LHCN-M2 (cell line): ENCODE measurements at places on chromosomes 4 and X.
A peak's percentile ranks its signal among the peaks of the same experiment; 100 is the strongest.

- DNase-seq = no peak
Measured at GRCh38 chrX:567891-568290, 62.7 kb upstream of the SHOX start.

- DNase-seq = no peak
Measured at GRCh38 chr4:98602270-98602669, 56.1 kb downstream of the TSPAN5 start.

- peak; percentile 65 for DNase-seq
Measured at GRCh38 chr4:73208376-73208775, 50.2 kb downstream of the ANKRD17 start.

DNA sequence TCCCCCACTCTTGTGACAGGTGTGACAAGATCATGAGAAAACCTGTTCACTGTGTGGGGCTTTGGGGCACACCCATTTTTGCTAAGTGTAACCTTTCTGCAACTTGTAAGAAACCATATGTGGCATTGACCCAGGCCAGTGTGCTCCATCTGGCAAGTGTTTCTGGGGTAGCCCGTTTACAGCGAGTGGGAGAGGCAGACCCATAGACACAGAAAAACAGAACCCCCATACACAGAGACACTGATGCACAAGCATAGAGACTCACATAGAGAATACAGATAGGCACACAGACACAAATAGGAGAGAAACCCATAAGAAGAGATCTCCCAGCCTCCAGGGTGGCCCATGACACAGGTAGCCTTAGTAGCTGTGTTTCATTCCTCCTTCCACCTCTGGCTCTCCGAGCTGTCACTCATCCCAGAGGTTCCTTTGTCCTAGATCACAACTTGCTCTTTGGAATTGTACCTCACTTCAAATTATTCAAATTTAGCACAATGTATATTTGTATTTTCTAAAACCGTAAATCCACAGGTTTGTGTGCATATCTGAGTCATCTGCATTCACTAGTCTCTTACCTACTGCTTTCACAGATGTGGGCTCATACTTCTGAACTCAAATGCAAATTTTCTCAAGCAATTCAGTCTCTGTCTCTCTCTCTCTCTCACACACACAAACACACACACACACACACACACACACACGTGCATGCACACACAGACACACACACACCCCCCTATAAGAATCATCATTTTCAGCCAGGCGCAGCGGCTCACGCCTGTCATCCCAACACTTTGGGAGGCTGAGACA is 114.4 kb downstream of the SH3KBP1 start:
- DNase-seq = no peak

DNA sequence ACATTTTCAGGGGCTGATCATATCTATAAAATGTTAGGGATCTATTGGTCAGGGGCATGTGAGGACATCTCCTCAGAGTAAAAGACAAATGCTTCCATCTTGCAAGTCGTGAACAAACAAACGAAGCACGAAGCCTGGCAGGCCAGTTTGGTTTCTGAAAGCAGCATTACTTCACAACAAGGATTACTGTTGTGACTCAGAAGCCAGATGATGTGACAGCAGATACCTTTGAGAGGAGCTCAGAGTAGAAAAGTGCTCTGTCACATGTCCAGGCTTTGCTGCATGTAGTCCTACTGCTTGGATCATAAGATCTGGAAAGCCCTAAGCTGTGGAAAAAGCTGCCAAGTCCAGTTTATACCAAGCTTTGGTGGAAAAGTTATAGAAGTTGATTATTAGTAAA is 1827.2 kb downstream of the ARAP2 start:
- peak; percentile 34 for DNase-seq

GRCh38 chrX:130715299-130715698 is 187.7 kb downstream of the ENOX2 start:
- DNase-seq = no peak

- DNase-seq = no peak
Measured at GRCh38 chrX:71162981-71163380, 18.3 kb downstream of the NLGN3 start.

GRCh38 chrX:106783716-106784115 is 18.8 kb upstream of the TBC1D8B start:
- no peak for DNase-seq

GRCh38 chr4:74018116-74018515 is 19.6 kb upstream of the CXCL5 start:
- DNase-seq = no peak

GRCh38 chr4:21900211-21900610 is 48.4 kb downstream of the KCNIP4 start:
- peak; percentile 39 for DNase-seq

DNA sequence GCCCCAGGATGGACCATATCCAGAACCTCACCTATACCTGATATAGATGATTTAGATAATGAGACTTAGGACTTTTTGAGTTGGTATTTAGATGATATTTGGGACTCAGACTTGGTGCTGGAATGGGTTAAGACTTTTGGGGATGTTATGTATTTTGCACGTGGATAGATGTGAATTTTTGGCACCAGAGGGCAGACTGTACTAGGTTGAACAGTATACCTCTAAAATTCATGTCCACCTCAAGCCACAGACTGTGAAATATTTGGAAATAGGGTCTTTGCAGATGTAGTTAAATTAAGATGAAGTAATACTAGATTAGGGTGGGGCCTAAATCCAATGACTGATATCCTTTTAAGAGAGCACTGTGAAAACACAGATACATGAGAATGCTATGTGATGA is 15.6 kb downstream of the RBM41 start:
- peak; percentile 0 for DNase-seq
